ENCODE measurements at places on chromosomes 13 and 19. TPM values are rescaled to one million over a fixed set of nuclear protein-coding genes. Genes with fewer than 3 reads are reported as not detected.

DNA sequence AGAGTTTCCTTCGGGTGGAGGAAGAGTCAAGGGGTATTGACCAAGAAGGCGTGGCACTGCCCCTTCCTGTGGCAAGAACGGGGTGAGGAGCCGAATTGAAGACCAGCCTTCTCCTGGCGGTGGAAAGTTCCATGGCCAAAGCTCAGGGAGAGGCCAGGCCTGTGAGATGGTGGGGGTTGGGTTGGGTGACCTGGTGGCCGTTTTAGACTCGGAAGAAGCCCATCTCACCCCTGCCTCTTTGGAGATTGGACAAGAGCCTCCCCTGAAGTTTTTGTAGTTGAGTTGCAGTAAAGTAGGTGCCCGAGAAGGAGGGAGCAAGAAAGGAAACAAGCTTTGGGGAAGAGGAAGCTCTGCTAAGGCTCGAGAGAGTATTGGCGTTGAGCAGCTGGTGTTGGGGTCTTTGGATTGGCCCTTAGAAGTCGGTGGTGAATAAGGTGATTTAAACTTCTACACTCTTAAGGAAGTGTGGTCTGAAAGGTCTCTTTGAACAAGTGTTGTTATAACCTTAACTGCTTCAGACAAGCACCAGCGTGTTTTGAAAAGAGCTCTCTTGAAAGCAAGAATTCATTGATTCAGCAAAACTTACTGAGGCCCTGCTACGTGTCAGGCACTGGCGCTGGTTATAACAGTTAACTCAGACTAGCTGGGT lies 964 bp downstream of the SPINT2 start:
- H3K4me3 ChIP-seq = peak overlapping the region; percentile 94
- H3K27ac ChIP-seq = peak overlapping the region; percentile 93
- H3K4me1 ChIP-seq = peaks cover 57% of the 10 kb centered on the region
- no peaks in the 10 kb centered on the region for H3K36me3 ChIP-seq

Gene CCNA1
- total RNA-seq = 1.5 TPM

Gene RFPL4A
- total RNA-seq = not detected

Gene MISP3
- 2.3 TPM for total RNA-seq

DNA sequence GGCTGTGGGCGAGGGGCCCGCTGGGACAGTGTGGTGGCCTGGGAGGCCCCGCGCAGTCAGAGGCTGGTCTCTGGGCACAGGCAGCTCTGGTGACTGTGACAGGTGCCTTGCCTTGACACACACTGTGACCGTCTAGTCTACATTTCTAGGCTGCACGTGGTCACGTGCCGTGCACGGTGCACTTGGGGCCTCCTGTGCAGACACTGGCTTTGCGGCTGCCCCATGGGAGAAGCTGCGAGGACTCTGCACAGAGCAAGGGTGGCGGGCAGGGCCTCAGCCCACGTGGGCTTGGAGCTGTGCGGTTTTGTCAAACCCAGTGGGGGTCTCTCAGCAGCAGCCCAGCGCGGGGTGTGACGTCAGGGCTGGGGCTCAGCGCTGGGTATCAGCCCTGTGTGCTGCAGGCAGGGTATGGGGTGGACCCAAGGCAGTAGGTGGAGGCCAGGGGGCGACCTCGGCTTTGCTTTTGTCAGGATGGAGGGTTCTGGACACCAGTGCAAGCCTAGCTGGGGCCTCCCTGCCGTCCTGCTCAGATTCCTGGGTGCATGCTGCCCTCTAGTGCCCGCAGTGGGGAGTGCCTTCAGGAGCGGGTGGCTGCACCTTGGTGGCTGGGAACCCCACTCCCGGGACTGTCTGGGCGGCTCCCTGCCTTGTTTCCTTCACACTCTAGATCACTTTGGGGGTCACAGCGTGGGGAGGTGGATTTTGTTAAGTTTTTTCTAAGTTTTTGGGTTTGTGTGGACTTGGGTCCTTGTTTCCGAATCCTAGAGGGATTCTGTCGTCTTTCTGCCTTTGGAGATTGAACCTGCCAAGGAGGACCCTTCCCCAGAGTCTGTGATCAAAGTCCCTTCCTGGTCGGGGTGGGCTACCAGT lies 62.6 kb downstream of the KDM4B start:
- no peak overlapping the region for H3K27ac ChIP-seq
- no peaks in the 10 kb centered on the region for H3K27me3 ChIP-seq
- peaks cover 8% of the 10 kb centered on the region for H3K36me3 ChIP-seq
- H3K4me1 ChIP-seq = no peaks in the 10 kb centered on the region
- no peak overlapping the region for H3K4me3 ChIP-seq

Gene DDX49
- total RNA-seq = 101 TPM

Gene PLPPR2
- total RNA-seq = 2.0 TPM

All from activated T-helper 1 cell treated with anti-CD3 and anti-CD28 coated beads, Interleukin-12 subunit alpha, Interleukin-12 subunit beta, Interleukin-2, Interleukin-4 antibody, amounts not matched to agents 30 ng/mL and 10 ng/mL and 1 ng/mL, durations not matched to agents 14 hours and 24 hours and 36 hours (primary cell).